ENCODE measurements at places on chromosomes 1 and 21. TPM values are rescaled to one million over a fixed set of nuclear protein-coding genes. Genes with fewer than 3 reads are reported as not detected.

Gene MYOC
- polyA plus RNA-seq, result 0.10 TPM

Gene TAF13
- polyA plus RNA-seq, result 49.5 TPM

Gene KCNK1
- polyA plus RNA-seq, result 6.2 TPM

Gene AGMAT
- polyA plus RNA-seq, result 35.3 TPM

Gene EVI5
- 24.3 TPM for polyA plus RNA-seq

Gene TRIM45
- 29.5 TPM for polyA plus RNA-seq

Gene LYPD8
- polyA plus RNA-seq, result not detected

Gene TRIM67
- 0.15 TPM for polyA plus RNA-seq

Gene RIMS3
- 1.9 TPM for polyA plus RNA-seq

DNA sequence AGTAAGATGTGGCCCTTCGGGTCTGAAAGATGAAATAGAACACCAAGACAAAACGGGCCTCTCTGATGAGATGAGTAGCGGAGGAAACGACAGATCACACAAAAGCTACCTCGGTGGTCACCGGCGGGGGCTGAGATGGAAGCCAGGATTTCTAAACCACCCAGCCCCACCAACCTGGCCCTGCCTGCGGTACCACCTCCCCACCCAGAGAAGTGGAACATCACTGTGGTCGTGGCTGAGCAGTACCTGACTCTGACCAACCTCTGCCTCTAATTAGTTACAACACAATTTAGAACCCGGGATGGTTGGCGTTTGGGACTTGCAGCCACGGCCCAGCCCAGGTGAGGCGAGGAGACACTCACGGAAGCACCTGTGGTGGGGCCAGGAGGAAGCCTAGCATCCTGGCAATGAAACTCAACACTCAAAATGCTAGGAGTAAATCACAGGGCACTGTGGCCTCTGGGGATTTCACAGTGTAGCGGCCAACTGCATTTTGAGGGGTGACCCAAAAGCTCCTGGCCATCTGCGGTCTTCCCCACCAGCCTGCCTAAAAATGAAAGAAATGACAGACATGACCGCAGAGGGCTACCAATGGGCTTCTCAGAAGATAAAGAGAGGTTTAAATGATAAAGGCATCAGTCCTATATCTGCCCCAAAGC, 73.4 kb downstream of the ITPKB start:
- no peak for DNase-seq

GRCh38 chr1:161082996-161083747, 6.2 kb downstream of the NECTIN4 start:
- no peak for DNase-seq

DNA sequence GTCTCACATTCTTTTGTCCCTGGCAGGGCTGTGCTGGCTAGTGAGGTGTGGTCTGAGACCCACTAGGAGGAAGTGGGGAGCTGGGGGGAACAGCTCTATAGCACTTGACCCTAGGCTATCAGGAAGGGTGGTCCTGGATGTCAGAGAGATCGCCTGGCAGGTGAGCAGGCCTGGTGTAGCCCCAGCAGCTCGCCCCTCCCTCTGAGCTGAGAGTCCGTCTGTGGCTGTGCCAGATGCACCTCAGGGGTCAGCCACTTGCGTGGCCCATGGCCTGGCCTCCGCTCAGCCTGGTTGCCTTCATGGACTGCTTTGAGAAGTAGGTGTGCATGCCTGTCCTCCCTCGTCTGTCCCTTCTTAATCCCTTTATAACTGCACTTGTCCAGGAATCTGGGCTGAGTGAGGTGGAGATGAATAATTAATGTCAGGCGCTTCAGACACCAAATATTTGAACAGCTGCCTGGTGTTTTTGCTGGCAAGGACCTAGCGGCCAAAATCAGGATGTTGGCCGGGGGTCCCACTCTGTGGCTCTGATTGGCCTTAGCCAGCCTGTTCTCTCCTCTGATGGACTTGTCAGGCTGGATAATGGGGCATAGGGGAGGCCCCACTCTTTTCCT, 30.5 kb downstream of the TMEM53 start:
- no peak for DNase-seq

DNA sequence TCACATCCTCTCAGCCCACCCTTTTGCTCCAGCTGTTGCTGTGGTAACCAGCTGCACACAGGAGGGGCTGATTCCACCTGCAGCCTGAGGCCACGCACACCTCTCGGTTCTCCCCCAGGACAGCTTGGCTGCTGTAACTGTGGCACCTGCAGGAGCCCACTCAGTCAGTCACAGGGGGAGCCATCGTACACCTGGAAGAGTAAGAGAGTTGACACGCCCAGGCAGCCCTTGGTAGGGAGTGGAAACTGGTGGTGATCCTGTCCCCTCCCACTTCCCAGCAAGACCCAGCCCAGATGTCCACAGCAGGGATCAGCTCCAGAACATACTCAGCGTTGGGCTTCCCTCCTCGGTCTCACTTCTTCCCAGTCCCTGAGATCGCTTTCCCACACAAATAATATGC, 32.2 kb upstream of the BACE2 start:
- DNase-seq, result no peak

GRCh38 chr1:221911714-221912113, 169.8 kb upstream of the DUSP10 start:
- DNase-seq, result no peak

- no peak for DNase-seq
Measured at GRCh38 chr1:117275055-117275454, 64.3 kb upstream of the VTCN1 start.

- DNase-seq, result no peak
Measured at GRCh38 chr1:237938553-237938952, 47.8 kb upstream of the ZP4 start.

DNA sequence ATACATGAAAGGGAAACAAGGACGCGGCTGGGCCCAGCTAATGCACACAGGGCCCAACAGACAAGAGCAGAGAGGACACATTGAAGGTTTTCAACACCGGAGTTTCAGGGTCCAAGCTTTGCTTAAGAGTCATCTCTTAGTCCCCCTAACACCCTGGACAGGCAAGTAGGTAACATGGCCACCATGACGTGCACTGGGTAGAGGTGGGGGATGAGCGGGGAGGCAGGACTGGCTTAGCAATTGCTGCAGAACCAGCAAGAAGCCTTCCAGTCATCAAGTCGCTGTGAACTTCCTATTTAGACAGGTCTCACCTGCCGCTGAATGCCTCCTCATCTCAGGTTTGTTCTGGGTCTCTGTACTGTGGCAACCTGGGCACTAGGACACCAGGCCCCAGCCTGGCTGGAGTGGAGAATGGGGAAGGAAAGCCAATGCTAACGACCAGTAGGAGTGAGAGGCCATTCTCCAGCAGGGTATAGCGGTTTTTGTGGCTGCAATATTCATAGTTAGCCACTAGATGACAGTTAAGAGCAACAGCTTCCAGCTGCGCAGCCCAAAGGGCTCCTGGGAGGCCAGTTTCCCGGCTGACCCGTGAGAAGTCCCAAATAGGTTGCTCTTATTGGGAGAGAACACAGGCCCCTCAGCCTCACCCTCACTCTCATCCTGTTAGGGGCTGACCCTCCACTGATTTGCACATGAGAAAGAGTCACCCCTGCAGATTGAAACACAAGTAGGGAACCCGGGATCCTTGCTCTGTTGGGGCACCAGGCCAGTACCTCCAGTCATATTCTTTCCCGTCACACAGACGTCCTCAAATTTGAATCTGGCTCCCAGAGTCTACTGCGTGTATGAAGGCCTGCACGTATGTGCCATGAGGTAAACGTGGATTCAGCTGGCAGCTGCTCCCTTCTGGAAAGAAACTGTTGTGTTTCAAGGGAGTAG, 6.0 kb upstream of the PIGC start:
- DNase-seq, result peak; percentile 60

DNA sequence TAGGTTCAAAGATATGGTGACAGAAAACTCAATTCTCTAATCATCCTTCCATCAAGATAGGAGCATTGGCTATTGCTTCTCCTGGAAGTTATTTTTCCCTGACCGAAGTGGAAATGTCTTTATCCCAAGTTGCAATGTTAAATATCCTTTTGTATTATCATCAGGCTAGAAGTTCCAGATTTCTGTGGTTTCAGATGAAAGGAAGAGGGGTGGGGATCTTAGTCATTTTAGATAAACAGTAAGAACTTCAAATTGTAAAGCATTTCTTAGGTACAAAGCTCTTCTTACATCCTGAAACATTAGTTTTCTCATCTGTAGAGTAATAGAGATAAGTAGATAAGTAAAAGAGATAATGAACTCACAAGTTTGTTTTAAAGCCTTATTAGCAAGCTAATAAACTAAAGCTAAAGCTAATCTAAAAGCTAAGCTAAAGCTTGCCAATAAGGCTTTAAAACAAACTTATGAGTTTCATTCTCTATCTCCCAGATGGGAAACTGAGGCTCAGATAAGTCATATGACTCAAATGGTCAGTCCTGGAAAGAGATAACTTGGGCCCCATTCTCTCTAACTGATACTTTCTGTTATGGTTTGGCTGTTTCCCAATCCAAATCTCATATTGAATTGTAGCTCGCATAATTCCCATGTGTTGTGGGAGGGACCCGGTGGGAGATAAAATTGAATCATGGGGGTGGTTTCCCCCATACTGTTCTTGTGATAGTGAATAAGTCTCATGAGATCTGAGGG, 99.2 kb upstream of the KCNK2 start:
- DNase-seq, result no peak

- no peak for DNase-seq
Measured at GRCh38 chr1:85568660-85569059, 11.9 kb upstream of the CCN1 start.

GRCh38 chr1:219938706-219939105, 10.3 kb upstream of the SLC30A10 start:
- no peak for DNase-seq

GRCh38 chr1:245087723-245088122, 67.1 kb upstream of the KIF26B start:
- no peak for DNase-seq

DNA sequence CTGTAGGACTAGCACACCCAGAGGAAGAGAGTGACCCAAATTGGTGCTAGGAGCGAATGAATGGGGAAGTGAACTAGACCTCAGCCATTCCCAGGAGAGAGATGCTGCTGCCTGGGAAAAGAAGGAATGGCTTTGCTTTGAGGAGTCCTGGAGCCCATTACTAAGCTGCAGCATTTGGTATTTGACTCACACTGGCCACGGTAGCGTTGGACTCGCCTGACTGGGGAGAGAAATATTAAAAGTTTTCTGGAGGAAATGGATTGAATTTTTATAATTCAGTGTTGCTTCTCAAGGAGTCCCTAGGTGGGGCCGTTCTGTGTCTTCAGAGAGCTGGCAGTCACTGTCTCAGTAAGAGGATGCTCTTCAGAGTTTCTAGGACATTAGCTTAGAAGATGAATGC, 40.2 kb downstream of the PIK3CD start:
- no peak for DNase-seq
